ENCODE measurements at places on chromosomes 5 and 9.

DNA sequence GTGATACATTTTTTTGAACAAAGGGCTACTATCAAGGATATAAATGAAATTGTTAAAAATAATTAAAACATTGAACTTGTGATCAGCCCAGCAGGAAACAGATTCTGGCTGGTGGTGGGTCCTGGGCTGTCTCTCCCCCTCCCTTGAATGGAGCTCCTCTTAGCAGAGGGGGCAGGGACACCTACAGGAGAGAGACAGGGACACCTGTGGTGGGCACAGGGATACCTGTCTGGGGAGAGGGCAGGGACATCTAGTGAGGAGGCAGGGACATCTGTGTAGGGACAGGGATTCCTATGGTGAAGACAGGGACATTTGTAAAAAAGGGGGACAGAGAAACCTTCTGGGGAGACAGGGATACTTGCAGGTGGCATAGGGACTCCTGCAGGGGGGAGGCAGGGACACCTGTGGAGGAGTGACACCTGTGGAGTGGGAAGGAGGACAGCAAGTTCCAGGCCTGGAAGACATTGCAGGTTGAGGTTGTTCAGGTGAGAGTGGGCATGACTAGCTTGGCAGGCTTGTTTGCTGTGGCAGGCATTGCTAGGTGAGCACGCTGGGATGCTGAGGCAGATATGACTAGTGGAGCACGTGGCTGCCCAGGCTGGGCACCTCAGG is 264.2 kb downstream of the IRX2 start:
- DNase-seq: no peak

DNA sequence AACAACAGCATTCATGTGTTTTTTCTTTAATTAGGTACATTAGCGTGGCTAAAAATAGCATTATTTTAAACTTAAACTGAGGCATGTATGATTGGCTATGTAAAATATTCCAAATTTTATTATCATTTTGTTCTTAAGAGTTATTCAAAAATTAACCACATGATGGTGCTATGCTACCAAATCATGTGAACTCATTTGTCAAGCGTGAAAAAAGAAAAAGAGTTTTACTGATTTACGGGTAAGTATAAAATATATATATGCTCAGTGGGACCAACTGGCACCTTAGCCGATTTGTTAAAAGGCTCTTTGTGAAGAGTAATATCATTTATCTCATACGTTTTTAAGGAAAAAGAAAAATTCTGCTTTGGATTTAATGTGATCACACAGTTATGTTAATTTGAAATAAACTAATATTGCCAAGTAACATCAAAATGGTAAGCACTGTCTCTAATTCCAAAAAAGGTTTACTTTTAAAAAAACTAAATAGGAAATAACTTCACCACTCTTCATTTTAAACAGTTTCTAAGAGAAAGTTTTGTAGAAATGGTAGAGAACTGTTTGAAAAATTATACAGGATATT is 1042.3 kb downstream of the CDH12 start:
- DNase-seq: no peak

GRCh38 chr9:134230942-134231325 is 66.6 kb upstream of the RNU6ATAC start:
- DNase-seq: no peak

- DNase-seq: no peak
Observed at GRCh38 chr5:105195765-105196164, 1633.2 kb upstream of the NUDT12 start.
